ENCODE measurements at places on chromosomes 6 and 20.
A peak's percentile ranks its signal among the peaks of the same experiment; 100 is the strongest.

- DNase-seq: no peak
Observed at GRCh38 chr6:25777031-25777430, 22.5 kb downstream of the SLC17A4 start.

GRCh38 chr6:22910370-22910769 is 341.0 kb downstream of the HDGFL1 start:
- DNase-seq: no peak

DNA sequence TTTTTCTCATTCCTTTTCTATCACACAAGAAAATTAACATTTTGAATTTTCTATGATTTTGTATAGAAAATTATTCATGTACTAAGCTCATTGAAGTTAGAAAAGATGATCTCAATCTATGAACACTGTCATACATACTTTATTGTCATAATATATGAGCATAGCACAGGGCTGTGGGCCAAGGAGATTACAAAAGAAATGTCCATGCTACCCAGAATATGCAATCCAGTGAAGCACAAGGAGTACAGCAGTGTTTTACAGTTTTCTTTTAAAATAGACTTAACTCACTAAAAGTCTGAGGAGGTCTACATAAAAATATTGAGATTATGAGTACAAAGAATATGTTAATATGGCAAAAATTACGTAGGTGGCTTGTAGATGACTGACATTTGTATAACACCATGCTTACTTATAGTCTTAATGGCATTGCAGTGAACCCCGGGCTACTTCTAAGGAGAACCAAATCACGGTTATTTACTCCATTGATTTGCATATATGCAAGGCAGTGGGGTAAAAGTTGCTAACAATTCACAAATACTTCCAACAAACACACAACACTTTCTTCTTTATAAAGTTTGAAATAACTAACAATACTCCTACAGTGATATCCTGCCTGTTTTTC is 257.1 kb downstream of the BCKDHB start:
- DNase-seq: no peak

DNA sequence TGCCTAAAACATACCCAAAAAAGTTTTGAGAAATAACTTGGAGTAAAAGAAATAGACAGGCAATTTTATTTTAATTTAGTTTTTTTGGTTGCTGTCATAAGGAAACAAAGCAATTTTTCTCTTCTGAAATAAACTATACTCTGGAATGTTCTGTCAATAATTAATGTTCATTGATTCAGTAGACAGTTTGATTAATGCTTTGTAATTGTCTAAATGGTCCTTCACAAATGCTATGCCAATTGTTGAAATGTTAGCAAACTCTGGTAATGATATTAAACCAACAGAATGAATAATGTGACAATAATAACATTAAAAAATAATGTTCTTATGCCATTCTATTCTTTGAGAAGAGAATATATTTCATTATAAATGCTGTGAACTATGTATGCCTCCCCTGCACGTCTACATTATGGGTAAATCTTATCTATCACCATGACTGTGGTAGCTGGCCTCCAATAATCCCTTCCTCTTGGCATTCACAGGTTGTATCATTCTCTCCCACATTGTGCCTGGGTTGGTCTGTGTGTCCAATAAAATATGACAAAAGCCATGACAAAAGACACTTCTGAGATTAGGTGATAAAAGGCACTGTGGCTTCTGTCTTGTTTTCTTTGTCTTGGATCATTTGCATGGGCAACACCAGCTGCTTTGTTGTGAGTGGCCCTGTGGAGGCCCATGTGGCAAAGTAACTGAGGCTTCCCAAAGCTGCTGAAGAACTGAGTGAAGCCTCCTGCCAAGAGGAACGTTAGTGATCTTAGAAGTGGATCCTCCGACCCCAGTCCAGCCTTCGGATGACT is 25.1 kb downstream of the IL20RA start:
- DNase-seq: no peak

GRCh38 chr6:33065312-33065711 is 8.1 kb downstream of the HLA-DPA1 start:
- DNase-seq: no peak

DNA sequence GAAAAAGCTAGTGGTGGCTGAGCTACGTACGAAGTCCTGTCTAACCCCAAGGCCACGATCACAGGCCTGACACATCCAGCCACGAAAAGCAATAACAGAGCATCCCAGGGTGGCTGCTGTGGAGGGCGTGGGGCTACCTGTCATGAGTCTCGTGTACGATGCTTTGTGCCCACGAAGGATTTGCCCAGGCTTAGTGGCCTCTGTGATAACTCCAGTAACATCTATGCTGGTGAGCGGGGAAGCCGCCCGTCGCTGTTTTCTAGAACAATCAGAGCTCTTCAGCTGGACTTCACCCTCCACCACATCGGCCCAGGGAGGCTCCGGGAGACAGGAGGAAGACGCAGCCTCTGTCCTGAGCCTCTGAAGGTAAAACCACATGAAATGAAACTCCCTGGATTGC is 250.5 kb downstream of the TAF4 start:
- DNase-seq: no peak

DNA sequence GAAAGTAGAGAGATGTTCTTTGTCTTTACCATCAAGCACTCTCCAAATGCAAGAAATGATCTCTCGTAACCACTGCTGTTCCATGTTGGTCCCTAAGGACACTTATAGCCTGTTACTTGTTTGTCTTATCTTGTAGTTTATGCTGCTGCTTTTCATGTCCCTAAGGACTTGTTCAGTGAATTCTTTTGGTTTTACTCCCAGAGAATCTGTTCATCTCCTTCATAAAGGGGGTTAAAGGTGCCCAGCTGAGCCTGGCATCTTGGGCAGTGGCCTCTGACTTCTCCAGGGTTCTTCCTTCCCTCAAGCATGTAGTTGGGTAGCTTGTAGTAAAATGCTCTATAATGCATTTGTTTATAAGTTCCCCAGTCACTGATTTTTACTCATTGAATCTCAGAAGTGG is 864 bp upstream of the PKIG start:
- DNase-seq: no peak

- DNase-seq: no peak
Observed at GRCh38 chr6:42276034-42276890, 58.6 kb upstream of the MRPS10 start.

DNA sequence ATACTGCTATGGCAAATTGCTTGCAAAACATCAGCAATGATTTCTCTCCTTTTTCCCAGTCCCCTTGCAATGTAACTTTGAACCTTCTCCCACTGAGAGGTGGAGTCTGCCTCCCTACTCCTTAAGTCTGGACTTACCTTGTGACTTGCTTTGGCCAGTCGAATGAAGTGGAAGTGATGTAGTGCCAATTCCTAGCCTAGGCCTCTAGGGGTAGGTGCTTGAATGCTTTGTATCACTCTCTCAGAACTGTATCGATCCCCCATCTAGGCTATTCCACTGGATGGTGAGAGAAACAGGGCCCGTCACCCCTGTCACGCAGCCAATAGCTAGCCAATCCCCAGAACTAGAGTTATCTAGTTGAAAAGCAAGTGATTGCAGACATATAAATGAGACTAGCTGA is 238.6 kb downstream of the BTBD3 start:
- no peak for DNase-seq

DNA sequence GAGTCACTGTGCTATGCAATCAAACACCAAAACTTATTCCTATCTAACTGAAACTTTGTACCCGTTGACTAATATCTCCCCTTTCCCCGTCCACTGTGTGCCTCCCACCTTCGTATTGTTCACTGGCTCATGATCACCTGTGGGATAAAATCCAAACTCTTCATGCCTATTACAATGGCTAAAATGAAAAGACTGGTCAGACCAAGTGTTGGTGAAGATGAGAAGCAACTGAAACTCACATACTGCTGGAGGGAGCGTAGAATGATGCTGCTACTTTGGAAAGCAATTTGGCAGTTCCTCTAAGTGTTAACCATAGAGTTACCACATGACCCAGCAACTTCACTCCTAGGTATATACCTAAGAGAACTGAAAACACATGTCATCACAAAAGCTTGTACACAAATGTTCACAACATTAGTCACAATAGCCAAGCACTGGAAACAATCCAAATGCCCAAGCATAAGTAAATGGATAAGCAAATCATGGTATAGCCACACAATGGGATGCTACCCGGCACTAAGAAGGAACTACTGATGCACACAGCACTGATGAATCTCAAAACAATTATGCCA is 13.1 kb downstream of the RPS10 start:
- no peak for DNase-seq

GRCh38 chr6:26205625-26206574 is 118.7 kb downstream of the HFE start:
- DNase-seq: no peak

DNA sequence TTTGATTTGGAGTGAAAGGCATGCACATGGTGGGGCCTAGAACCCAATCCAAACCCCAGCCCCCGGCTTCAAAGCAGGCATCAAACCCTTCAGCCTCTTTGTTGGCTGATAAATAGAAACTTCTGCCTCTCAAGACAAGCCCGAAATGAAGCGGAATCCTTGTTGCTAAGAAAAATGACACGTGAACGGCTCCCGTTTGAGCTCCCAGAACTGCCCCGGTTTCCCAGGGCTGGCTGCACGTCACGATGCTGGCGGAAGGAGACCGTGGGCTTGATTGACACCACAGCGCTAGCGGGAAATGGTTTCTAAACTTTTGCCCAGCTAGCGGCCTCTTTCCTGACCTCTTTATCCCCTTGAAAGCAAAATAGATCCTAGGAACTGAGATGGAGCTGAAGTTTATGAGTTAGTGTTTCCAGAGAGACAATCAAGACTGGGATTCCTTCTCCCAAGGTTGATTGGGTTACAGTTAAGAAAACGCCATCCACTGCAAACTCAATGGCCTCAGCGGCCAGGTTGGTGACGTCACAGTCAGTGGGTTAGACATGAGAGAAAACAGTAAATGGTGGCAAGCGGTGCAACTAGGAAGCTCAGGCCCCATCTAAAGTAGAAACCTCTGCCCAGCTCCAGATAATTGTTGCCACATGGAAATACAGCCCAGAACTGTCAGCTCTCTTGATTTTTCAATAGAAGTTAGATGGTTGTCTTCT is 117.0 kb downstream of the ANKRD60 start:
- no peak for DNase-seq

GRCh38 chr6:160029525-160029924 is 60.6 kb downstream of the IGF2R start:
- DNase-seq: no peak

DNA sequence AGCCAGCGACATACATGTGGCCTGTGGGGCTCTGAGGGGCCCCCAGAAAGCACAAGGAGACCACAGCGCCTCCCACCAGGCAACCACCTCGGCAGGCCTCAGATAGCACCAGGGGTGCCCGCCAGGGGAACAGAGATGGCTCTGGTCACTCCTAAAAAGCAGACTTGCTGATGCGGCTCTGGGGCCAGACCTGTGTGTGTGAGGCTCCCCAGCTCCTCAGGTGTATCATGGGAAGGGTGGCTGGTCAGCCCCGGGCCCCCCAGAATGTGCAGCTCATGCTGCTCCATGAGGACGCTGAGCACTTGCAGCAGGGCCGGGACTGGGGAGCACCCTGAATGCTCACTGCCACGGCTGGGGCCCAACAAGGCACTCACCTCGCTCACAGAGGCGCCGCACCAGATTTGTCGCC is 60.2 kb downstream of the PYGB start:
- DNase-seq: no peak

GRCh38 chr6:136920671-136921380 is 1.3 kb upstream of the SLC35D3 start:
- DNase-seq: peak; percentile 10

- DNase-seq: no peak
Observed at GRCh38 chr6:89148016-89148750, 2.3 kb downstream of the PM20D2 start.

DNA sequence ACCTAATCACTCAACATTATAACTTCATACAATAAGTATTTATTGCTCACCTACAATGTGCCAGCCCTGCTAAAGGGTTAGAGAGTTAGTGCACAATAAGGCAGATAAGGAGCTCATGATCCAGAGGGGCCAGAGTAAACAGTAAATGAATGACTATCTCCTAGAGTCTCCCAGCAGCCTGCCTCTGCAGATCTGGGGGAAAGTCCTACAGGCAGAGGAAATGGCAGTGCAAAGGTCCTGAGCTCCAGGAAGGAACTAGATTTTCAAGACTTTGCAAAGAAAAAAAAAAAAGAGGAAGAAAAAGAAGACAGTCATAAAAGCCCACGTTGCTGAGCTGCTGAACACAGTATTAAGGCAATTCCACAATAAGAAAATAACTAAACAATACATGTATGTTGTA is 160.1 kb downstream of the SIM1 start:
- no peak for DNase-seq

GRCh38 chr6:80449726-80450125 is 343.3 kb downstream of the BCKDHB start:
- no peak for DNase-seq

- DNase-seq: no peak
Observed at GRCh38 chr6:142845143-142845571, 99.8 kb downstream of the HIVEP2 start.

- no peak for DNase-seq
Observed at GRCh38 chr6:112846681-112847080, 499.6 kb downstream of the RFPL4B start.

DNA sequence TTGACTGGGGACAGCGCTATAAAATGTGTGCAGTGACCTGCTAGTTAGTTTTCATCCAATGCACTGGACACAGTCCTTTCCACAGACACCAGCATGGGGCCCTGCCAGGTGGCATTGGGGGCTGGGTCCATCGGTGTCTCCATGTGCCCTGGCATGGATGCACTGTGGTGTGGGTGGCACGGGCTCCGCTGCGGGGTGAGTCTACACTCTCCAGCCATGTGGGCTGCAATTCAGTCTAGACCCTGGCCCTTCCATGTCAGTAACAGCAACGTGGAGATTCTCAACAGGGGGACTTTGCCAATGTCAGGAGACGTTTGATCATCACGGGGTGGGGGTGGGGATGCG is 100.0 kb downstream of the RAMACL start:
- DNase-seq: no peak

DNA sequence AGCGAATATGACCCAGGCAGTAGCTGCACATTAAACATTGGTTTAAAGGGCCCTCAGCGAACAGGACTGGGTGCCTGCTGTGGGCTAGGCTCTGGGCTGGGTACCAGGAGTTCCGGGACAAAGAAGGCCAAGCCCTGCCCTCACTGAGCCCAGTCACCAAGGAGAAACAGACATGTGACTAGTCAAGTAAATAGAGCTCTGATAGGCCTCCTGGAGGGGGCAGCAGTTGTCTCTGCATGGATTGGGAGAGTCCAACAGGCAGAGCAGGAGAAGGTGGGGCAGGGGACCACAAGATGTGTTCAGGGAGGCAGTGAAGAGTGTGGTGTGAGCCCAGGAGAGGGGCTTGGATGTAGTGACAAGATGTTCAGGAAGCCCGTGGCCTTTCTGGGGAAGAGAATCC is 3.1 kb downstream of the HM13 start:
- peak; percentile 55 for DNase-seq

DNA sequence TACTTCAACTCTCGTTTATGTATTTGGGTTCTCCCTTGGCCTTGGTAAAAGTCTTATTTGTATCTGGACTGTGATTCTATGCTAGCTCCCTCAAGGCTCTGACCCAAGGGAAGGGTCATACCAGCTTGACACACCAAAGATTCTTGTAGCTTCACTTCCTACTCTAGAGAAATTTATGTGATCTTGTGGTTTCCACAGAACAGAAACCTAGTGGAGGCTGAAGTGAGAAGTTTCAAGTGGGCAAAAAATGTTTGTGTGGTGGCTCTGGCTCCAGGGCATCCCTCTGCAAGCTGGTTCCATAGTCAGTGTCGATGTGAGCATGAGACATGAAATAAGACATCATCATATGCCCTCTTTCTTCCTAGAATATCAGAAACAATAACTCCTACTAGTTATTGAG is 48.1 kb upstream of the TNFRSF21 start:
- no peak for DNase-seq

- no peak for DNase-seq
Observed at GRCh38 chr6:22600059-22600458, 30.7 kb downstream of the HDGFL1 start.
